NCI-H2081 (cell line): ENCODE measurements at places on chromosomes 4 and X.
A peak's percentile ranks its signal among the peaks of the same experiment; 100 is the strongest.

DNA sequence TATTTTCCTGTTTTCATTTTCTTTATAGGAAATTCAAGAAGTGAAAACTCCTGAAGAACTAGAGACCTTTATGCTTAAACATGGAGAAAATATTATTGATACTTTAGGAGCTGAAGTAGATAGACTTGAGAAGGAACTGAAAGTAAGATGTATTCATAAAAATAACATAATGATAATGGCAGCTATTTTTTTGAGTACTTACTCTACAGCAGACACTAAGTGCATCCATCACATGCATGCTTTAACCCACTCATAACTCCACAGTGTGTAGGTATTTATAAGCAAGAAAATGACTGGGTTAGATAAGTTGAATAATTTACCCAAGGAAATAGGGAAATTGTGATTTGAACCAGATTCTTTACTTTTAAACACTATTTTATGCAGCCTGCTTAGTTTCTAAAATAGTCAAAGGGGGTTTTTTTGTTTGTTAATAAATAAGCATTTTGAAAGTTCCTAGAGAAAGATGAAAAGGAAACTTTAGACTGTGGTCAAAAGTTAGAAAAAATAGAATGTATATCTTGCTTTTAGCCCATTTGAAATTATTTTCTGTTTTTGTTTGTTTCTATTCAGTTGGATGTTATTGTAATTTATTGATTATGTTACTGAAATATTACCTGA, 74.2 kb downstream of the BEND4 start:
- no peak for DNase-seq

GRCh38 chr4:3290476-3290875, 2.3 kb upstream of the RGS12 start:
- DNase-seq, result no peak

DNA sequence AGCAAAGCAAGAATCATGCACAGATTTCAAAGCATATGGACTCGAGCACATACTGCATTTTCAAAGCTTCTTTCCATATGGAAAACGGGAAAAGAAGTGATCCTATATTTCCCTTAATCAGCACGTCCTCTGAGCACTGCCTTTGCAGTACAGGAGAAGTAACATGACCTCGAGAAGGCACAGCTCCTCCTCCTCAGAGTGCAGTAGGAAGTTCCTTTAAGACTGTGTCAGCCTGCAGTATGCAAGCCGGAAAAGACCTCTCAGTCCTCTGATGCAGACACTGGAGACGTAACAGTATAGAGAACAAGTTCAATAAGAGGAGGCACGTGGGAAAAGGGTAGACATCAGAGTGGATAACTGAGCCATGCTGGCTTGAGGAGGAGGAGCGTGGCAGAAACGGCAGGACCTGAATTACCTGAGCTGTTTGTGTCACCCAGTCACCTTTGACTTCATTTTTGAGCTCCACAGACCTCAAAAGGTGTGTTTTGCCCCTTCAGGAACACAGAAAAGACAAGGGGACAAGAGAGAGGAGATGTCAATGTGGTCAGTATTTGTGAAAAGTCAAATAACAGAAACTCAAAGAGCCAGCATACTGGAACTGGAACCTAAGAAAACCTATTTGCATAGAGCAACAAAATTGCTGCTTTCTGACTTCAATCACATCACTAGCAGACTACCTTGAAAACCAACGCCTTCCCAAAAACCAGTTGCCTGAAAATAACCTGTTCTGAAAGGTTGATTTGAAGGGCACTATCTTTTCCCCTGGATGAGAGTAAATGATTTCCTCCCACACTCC, 20.8 kb downstream of the IRF2 start:
- no peak for DNase-seq

DNA sequence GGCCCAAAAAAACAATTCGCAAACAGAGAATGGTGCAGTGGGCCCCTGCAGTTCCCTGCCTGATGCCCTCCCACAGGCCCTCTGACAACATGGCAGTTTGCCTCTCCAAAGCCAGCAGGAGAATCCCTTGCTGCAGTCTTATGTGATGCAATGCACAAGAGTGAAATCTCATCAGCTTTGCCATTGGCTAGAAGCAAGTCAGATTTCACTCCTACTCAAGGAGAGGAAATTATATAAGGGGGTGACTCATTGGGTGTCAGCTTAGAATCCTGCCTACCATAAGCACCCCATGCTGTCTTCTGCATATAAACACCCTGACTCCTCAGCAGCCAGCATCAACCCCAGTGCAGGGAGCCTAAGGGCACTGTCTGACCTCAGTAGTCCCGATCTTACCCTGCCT, 157.3 kb upstream of the LDB2 start:
- no peak for DNase-seq

DNA sequence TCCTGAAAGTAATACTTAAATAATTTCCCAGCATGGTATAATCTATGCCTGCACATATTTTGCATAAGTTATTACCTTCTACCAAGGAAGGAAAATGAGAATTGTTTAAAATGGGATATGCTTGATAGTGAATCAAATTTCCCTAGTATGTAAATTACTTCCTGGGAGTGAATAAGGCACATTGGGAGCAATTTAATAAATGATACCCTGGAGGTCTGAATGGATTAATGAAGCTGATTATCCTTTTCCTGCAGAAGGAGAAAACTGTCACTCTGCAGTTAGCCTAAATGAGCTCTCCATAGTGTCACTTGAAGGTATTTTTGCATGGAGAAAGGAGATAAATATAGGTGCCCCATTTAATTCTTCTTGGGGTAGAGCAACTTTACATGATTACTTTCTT, 2212.0 kb downstream of the PCDH7 start:
- DNase-seq, result no peak

DNA sequence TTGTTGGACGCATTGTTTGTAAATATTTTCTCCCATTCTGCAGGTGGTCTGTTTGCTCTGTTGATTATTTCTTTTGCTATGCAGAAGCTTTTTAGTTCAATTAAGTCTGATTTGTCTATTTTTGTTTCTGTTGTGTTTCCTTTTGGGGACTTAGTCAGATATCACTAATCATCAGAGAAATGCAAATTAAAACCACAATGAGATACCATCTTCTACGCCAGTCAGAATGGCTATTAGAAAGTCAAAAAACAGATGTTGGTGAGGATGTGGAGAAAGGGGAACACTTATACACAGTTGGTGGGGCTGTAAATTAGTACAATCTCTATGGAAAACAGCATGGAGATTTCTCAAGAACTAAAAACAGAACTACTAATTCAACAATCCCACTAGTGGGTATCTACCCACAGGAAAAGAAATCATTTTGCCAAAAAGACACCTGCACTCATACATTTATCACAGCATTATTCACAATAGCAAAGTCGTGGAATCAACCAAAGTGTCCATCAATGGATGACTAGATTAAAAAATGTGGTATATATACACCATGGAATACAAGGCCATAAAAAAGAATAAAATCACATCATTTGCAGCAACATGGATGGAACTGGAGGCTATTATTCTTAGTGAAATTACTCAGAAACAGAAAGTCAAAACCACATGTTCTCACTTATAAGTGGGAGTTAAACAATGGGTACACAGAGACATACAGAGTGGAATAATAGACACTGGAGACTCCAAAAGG, 8.1 kb downstream of the COQ2 start:
- DNase-seq, result no peak

DNA sequence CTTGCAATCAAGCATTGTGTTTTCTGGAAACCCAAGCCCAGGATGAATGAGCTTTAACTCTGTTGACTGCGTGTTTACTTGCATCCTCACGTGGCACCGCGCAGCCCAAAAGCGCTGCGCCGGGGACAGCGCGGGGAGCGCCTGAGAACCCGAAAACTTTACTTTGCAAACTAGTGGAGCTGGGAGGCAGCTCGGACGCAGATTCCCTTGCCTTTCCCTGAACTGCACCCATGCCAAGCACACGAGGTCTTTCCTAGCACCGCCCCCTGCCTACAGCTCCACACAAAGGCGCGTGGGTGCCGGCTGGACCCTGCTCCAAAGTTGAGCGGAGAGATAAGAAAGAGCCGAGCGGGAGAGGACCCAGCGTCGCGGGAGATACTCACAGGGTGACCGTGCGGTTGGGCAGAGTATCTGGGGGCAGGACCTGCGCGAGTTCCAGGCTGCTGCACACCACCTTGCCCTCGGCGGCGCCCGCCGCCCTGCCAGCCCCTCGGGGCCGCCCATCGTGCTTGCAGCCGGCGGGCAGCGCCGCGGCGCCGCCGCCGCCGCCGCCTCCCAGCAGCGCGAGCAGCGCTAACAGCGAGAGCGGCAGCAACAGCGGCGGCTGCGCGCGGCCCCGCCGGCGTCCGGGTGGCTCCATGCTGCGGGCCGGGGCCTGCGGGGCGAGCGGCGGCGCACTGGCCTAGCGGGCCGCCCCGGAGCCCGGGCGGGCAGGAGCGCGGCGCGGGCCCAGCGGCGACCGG, 550 bp downstream of the ADGRA3 start:
- DNase-seq, result peak; percentile 77
